ENCODE measurements at places on chromosomes 3 and 15.

GRCh38 chr15:49817100-49817499 lies 196.3 kb downstream of the DTWD1 start:
- peak; percentile 64 for DNase-seq

DNA sequence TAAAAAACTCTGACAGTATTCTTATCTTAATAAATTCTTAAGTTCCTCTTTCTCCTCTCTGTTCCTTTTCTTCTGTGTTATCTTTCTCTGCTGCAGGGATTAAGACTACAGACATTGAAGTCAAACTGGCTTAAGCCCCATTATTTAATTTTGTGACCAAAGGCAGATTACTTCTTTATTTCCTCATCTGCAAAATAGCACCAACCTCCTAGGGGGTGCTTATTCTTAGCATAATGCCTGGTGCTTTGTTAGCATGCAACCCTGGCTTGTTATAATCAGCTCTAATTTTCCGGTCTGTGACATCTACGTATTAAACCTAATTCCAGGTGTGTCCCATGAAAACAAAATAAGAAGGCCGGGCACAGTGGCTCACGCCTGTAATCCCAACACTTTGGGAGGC lies 23.8 kb downstream of the SEMA6D start:
- DNase-seq: no peak

DNA sequence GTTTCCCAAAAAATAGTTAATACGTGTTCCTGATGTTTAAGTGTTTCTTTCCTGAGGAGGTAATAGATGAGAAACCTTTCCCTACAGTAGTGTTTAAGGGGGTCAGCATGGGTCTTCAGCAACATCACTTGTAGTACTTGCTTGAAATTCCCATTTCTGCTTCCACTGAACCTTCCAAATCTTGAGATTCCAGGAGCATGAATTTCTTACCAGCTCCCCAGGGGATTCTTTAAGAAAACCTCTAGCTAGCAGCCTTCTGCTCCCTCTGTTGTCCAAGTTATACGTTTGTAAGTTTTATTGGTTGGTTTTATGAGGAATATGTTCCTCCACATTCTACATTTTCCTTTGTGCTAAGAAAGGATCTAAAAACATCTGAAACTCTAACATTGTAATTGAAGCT lies 38.2 kb upstream of the ACP3 start:
- no peak for DNase-seq

- peak; percentile 20 for DNase-seq
Measured at GRCh38 chr3:63727233-63727632, 74.8 kb downstream of the SNTN start.

DNA sequence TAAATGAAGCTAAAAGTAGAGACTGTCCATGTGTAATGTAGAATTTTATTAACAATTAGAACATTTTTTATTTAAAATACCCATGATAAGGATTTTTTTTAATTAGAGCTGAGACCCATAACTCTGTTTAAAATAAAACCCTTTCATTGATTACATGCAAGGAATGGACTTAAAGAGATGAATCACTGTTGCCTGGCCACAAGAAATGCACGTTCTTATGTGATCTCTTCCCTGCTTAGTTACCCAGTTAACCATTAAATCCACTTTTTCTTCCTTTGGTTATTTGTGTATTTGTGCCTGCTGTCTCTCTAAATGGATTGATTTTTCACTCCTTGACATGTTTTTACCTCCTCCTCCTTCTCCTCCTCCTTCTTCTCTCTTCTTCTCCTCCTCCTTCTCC lies 83.3 kb upstream of the SLITRK3 start:
- DNase-seq: no peak

DNA sequence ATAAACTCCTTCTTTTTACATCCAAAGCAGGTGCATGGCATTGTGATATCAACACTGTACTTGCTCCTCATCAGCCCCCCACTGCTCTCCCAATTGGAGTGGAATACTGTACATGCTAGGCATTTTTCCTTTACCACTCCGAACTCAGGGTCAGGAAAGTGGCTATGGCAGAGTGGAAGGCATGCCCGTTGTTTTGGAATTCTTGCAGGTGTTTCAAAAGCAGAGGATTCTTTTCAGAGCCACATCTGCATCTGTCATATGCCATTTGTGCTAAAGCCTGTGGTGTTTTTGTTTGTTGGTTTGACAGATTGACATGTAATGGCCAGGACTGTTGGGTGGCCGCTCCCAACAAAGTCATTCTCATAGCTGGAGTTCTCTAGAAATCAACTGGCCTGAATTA lies 41.7 kb downstream of the SOX2 start:
- DNase-seq: no peak

GRCh38 chr3:127363171-127363570 lies 75.3 kb upstream of the PRR20G start:
- no peak for DNase-seq

GRCh38 chr3:64047787-64048186 lies 24.5 kb upstream of the PSMD6 start:
- DNase-seq: peak; percentile 43

DNA sequence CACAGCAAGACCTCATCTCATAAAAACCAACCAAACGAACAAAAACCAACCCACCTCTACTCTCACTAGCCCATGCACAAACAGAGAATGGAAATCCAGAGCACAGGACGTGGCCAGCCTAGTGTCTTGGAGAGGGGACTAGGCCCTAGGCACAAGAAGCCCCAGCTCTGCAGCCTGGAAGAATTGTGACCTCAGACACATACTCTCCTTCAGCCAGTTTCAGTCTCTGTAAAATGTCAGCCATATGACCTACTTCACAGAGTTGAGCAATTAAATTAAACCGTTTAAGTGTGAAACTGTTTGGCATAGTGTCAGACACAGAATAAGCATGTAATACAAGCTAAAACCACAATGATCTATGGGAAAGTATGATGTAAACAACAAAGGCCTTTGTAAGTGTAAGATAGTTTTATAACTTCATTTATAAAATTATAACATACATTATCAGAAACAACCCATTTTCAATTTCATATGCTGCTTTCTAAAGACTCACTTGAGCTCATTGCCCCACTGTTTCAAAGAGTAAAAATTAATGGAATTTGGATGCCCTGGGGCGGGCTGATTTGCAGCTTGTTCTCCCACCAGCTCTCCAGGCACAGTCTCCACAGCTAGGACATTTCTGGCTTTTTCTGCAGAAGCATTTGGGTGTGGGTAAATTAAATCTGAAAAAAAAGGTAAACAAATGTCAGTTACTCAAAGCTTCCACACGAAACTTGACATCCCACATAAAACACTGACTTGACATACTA lies 32.9 kb downstream of the TBC1D2B start:
- no peak for DNase-seq

- DNase-seq: no peak
Measured at GRCh38 chr3:138059261-138059660, 49.3 kb downstream of the CLDN18 start.

DNA sequence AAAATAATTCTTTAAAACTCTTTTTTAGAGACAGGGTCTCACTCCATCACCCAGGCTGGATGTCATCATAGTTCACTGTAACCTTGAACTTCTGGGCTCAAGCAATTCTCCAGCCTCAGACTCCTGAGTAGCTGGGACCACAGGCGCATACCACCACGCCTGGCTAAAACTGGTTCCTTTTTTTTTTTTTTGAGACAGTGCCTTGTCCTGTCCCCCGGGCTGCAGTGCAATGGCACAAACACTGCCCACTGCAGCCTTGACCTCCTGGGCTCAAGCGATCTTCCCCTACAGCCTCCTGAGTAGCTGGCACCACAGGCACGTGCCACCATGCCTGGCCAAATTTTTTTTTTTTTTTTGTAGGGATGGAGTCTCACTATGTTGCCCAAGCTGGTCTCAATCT lies 23.7 kb upstream of the FURIN start:
- no peak for DNase-seq

- DNase-seq: no peak
Measured at GRCh38 chr15:59424616-59425015, 13.4 kb upstream of the FAM81A start.

DNA sequence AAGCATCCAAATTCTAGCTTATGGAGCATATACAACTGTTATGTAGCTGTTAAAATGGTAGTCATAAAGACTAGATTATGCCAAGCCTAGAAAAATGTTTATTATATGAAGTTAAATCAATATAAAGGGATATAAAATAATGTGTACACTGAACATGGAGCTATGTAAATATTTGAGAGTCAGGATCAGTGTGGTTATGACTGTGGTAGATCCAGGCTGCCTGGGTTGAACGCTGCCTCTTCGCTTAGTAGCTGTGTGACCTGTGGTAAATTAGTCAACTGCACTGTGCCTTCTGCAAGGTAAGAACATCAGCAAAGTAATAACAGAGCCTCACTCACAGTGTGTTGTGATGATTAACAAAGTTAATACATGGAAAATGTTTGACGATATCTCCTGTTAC lies 212.2 kb downstream of the RBMS3 start:
- peak; percentile 21 for DNase-seq

GRCh38 chr15:77988347-77989295 lies 88.9 kb downstream of the TBC1D2B start:
- DNase-seq: no peak

DNA sequence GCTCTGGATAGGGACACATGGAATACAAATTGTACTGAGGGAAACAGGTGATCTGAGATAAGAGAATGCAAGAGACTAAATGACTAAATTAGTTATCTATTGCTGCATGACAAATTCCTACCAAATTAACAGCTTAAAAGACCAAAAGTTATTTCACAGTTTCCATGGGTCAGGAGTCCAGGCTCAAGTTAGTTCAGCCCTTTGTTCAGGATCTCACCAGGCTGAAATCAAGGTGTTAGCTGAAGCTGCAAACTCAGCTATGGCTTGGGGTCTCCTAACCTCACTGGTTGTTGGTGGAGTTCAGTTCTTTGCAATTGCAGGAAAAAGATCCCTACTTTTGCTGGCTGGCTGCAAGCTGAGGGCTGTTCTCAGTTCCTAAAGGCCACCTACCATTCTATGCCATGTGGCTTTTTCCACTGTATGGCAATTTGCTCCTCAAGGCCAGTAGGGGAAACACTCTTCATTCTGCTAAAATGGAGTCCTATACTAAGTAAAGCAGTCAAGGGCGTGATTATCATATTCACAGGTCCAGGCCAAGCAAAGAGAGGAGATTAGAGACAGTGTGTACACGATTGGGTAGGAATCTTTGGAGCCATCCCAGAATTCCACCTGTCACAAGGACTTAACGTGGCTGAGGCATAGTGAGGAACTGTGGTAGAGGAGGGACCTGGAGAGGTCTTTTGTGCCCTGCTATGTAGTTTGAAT lies 53.7 kb downstream of the THRB start:
- DNase-seq: no peak

DNA sequence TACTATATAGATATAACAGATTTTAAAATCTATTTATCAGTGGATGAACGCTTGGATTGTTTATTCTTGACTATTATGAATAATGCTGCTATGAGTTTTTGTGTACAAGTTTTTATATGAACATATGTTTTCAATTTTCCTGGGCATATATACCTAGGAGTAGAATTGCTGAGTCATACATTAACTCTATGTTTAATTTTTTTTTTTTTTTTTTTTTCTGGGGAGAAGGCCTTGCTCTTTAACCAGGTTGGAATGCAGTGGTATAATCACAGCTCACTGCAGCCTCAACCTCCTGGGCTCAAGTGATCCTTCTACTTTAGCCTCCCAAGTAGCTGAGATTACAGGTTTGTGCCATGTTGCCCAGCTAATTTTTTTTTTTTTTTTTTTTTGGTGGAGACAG lies 9.1 kb downstream of the CIDEC start:
- peak; percentile 82 for DNase-seq

GRCh38 chr3:16667633-16668032 lies 62.4 kb upstream of the DAZL start:
- DNase-seq: peak; percentile 8

DNA sequence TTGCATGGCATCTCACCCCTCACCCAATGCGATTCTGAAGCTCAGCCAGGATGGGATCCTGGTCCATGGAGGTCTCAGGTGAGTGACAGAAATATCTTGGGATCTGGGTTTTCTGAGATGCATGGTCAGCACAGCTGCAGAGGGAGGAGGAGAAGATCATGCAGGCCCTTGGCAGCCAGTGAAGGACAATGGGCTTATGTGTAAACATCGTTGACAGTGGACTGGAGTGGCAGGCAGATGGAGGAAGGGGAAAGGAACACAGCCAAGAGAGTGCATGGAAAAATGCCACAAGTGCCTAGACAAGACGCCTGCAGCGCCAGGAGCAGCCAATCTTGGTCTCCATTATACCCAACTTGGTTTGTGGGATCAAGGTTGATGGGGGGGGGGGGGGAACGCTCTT lies 347.9 kb downstream of the MCTP2 start:
- DNase-seq: no peak

- DNase-seq: no peak
Measured at GRCh38 chr3:190345878-190346277, 23.6 kb upstream of the CLDN1 start.

DNA sequence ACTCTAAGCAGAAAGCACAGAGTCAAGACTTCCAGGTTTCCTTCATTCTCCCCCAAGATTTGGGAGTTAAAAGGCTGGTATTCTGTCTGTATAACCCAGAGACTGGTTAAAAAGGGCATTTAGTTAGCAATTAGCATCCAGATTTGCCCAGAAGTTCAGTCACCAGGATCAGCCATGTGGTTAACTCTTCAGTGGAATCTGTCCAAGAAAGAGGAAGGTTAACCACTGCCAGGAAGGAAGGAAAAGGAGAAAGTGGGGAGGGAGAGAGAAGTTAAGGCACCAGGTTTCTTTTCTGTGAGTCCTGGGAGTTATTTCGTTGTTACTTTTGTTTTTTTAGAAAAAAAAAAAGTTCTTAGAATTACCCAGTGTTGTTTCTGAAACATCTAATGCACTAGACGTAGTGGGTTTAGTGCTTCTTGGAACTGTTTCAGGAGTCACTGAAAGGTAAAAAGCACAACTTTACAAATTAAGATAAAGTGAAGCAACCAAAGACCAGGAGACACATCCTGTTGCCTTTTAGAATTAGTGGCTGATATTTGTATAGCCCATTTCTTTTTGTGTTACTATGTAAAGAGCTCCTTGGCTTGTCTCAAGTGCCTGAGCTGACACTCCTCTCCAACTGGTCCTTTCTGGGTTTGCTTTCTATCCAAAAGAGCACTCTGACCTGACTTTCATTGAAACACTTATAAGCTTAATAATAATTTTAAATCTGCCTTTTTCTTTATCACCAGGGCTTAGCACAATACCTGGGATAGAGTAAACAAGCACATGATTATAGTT lies 128.6 kb downstream of the ABI3BP start:
- DNase-seq: no peak

DNA sequence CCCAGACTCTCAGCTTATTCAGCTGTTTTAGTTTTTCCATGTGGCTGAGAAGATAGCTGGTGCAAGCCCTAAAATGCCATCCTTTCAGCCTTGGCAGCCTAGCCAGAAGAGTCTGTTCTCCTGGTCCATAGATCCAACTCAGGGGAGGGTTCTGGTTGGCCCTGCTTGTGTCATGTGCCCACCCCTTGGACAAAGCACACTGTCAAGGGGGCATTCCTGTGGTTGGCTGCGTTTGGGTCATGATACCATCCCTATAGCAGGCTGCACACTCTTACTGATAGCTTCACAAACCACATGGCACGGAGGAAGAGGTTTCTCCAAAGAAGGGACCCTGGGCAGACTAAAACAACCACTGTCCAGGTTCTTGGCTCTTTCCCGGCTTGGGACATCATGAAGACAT lies 8.4 kb upstream of the FSTL1 start:
- DNase-seq: no peak
